ENCODE measurements at places on chromosomes 16 and 17.

DNA sequence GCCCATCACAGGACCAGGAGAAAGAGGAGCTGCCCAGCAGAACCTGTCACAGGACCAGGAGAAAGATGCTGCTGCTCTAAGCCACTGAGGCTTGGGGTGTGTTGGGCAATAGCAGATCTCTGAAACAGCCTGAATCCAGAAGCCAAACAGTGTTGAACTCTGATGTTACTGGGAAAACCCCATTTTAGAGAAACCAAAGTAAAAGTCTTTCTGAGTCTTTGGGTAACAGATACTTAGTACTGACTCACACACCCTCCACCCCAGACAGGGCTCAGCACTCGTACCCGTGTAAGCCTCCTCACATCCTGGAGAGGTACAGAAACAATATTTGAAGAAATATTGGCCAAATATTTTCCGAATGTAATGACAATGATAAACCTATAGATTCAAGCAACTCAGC is 82.8 kb upstream of the GNG13 start:
- DNase-seq: no peak

DNA sequence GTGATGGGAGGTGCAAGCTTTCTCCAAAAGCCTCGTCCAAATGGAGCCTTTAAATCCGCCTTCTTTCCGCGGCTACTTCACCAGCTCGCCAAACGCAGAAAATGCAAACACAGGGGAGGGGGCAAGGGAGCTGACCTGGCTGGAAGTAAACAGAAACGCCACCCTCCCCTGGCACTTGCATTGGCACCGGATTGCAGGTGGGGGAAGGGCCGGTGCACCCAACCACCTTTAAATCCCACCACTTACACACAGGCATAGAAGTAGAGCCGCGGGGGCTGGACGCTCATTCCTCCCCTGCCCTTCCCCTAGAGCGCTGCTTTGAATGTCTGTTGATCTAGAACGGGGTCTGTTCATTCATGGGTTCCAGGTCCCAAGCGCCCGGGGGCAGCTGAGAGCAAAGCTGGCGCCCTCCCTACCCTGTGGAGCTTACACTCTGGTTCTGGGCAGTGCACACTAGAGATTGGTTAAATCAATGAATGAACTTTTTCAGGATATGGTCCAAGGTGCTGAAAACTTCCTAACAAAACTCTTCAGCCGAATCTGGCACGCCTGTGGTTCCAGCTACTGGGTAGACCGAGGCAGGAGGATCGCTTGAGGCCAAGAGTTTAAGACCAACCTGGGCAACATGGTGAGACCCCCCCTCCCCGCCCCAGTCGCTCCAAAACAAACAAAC is 920 bp upstream of the ZCCHC14 start:
- no peak for DNase-seq

- no peak for DNase-seq
These were observed 17.9 kb downstream of the ARL2BP start for GRCh38 chr16:57262841-57263540.

DNA sequence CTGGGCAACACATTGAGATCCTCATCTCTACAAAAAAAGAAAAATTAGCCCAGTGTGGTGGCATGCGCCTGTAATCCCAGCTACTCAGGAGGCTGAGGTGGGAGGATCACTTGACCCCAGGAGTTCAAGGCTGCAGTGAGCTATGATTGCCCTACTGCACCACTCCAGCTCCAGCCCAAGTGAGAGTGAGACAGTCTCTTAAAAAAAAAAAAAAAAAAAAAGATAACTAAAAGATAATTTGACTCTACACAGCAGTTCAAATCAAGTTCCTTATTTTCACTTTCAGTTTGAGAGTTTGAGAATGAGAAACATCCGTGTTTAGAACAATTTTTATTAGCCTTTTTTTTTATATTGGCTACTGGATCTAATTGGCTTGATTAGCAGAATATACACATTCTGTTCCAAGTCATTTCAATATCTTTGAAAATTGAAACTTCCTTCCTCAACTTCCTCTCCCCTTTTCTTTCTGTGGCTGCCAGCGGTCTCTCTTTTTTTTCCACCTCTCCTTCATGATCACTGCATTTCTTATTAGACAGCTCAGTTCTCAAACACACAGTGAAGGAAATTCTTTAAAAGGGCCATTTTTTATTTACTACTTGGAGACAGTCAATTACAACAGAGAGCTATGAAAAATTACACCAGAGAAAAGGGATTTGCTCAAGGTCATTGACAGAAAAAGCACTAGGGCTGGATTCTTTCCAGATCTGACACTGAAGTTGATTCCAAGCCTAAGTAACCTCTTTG is 4.5 kb upstream of the ACSF2 start:
- no peak for DNase-seq

- no peak for DNase-seq
These were observed 37.4 kb downstream of the TOM1L2 start for GRCh38 chr17:17934806-17935205.

GRCh38 chr17:20010099-20010863 is 1.1 kb downstream of the SPECC1 start:
- DNase-seq: peak; percentile 65

DNA sequence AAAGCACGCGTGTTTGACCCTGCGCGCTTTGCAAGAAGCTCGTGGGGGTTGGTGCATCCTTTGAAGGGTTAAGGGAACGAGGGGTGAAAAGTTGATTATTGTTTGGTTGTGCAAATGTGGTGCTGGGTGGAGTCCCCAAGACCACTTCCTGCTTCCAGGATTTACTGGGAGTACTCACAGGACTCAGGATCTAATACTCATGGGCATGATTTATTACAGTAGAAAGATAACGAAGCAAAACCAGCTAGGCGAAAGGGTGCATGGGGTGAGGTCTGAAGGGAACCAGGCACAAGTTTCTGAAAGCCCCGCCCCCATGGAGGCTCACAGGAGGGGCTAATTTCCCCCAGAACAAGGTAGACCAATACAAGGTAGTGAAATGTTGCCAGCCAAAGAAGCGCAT is 58.8 kb downstream of the RPTOR start:
- no peak for DNase-seq

- DNase-seq: peak; percentile 11
These were observed 297.5 kb downstream of the CA10 start for GRCh38 chr17:51860954-51861561.

DNA sequence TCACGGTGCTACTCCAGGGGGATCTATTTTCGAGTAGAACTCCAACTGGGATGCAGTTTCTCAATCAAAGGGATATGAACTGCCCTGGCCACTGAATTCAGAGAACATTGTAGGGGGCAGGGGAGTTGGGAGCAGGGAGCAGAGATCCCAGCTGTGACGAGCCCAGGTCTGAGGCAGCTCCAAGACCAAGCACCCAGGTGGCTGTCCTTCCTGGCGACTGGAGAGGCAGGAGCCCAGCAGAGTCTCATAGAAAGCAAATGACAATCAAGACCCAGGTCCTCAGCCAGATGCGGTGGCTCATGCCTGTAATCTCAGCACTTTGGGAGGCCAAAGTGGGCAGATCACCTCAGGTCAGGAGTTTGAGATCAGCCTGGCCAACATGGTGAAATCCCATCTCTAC is 60.1 kb downstream of the TK2 start:
- DNase-seq: no peak

DNA sequence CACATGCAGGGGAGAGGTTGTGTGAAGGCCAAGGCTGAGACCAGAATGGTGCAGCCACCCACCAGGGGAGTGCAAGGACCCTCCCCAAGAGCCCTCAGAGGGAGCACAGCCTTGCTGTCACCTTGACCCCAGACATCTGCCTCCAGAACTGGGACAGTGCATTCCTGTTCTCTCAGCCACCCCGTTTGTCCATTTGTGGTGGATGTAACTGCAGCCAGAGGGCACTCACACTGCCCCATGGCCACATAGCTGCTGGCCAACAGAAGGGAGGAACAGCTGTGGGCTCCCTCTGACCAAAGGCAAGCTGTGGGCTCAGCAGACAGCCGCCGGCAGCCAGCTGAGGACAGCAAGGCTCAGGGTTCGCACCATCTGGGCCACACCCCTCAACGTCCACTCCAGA is 49.8 kb upstream of the KLHDC4 start:
- no peak for DNase-seq

DNA sequence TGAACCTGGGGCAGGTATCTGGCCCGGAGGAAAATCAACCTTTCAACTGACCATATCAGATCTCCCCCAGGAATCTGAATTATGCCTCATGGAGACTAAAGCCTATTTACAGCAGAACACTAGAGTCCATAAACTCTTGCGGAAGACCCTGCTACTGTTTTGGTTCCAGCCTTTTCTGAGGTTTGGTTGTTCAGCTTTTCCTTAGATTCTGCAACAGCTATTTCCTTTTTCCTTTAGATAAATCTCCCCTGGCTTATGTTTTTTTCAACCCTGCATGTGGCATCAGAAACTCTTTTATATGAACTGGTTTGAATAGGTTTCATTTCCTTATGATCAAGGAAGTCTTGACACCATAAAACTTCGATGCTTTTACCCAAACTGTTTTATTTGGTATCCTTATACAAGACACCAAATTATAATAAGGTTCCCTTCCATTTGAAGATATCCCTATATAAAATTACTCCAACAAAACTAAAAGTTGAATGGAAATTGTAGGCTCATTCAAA is 13.1 kb downstream of the SPOP start:
- DNase-seq: no peak

DNA sequence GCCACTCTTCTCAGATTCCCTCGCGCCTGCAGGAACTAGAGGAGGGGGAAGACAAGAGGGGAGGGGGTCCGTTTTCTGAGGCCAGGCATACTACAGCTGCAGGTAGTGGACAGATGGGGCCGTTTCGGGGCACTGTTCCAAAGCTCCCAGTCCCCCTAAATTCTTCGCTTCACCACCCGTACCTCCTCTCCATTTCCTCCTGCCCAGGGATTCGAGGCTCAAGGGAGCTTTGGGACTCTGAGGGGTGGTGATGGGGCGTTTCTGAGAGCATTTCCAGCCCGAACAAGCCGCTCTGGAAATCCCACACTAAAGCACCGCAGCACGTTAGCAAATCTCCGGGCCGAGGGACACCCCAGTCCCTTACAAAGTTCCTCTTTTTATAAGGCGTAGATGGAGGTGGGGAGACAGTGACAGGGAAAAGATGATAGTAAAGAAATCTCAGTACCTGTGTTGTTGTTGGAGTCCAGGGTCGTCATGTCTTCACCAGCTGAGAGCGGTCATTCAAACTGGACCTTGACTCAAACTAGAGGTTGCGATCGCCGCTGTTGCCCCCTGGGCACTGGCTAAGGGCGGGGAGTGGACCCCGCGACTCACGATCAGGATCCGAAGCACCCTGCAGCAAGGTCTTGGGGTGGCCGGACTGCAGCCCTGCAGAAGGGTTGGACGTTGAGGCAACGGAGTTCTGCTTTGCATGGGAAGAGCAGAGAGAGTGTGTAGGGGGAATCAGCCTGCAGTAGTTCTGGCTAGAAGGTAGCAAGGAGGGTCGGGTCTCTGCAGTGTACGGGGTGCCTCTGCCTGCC is 570 bp downstream of the NR1D1 start:
- DNase-seq: no peak
